DMS53 (cell line): ENCODE measurements at places on chromosomes 5 and 9.

DNA sequence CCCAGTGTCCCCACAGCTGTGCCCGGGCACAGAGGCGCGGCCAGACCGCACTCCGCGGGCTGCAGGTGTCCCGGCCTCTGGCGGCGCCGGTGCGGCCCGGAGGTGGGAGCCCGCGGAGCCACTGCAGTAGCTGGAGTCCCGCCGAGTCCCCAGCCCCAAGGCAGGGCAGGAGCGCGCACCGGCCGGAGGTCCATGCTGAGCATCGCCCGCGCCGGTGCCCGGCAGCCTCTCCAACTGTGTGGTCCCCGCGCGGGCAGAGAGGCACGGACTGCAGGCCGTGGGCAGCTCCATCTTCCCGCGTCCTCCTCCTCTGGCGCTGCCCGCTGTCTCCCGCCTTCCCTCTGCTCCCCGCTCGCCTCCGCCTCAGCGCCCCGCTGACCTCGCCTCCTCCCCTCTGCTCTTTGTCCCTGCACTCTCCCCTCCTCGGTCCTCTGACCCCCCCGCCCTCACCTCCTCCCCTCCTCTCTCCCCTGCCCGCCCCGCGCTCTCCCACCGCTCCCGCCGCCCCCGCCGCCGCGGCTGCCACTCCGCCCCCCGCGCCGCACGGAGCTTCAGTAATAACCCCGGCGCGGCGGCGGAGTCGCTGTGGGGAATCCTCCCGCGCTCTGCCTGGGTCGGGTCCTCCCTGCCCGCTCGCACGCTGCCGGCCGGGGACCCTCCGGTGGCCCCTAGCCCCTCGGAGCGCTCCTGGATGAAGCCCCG, at the start of gene ADAMTS16:
TSS of gene ADAMTS16 (plus strand) at position 554 of the 702 bp plus-strand sequence. CDS start at position 692, 138 bp downstream.
- DNase-seq, result no peak

DNA sequence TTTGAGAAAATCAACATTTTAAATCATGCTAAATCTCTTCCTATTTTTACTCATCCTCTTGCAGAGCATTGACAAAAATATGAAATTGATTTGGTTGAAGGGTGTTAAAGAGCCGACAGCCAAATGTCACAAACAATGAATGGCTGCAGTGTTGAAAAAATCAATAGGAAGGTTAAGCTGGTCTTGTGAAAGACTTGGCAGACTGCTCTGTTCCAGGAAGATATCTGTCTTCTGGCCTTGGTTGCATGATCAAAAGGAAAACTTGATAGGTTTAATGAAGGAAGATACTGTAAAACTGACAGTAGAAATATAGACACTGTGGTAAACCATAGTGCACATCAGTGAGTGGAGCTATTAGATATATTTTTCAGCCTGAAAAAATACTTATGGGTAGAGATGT, 103.6 kb downstream of the PBX3 start:
- no peak for DNase-seq

DNA sequence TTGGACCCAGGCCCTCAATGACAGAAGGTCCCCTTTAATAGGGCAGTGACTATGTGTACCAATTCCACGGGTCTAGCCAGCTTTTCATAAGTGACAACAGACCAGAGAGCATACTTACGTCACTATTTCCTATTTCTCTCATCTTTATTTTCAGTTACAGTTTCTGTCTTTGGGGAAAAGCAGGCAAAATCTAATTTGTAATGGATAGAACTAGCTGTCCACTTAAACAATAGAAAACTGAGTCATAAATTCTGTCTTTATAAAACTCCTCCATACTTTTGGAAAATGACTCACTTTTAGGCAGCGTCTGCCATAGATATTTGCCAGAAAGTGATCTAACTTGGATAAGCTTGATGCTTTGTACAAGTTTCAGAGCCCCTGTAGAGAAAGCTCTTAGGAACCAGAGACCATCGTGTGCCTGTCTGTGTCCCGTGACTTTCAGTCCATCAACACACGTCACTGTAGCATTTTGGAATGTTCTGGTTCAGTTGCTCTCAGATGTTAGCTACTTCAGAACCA, 101.9 kb downstream of the F2RL2 start:
- DNase-seq, result no peak

- DNase-seq, result peak; percentile 12
These were observed 649.4 kb downstream of the CDH9 start for GRCh38 chr5:26388976-26389375.

DNA sequence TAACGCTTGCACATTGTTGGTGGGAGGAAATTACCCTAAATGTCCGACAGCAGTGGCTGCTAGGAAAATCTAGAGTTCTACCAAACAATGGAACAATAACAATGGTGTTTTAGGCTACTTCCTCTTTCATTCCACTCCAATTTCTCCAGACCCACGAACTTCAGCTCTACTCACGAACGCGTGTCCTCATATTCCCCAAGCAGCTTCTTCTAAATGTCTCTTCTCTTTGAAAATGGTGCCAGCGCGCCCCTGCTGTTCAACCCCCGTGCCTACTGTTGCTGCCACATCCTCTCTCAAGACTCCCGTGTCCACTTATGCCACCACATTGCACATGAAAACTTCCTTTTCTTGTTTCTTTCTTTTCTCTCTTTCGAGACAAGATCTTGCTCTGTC, 25.6 kb downstream of the OR2V2 start:
- no peak for DNase-seq

DNA sequence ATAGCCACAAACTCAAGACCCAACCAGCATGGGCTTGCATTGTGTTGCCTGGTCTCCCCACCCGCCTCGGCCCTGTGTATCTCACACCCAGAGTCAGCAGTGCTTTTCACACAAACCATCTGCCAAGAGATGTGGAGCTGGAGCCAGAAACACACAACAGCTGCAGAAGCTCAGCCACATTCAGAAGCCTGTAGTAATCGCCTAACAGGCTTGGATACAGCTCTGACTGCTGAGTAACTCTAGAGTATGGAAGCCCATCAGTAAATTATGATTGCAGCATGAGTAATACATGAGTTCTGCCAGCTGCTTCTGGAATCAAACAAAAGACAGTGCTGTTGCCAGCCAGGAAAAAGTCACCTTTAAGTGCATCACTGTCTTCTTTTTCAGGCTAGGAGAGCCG, 16.0 kb downstream of the TEK start:
- peak; percentile 55 for DNase-seq
